ENCODE measurements at places on chromosomes 7 and 10.

- DNase-seq: no peak
Measured at GRCh38 chr10:93752761-93753160, 5.0 kb upstream of the LGI1 start.

- no peak for DNase-seq
Measured at GRCh38 chr10:11301571-11302111, 284.0 kb downstream of the CELF2 start.

GRCh38 chr7:55567571-55567970, 4.7 kb downstream of the VOPP1 start:
- no peak for DNase-seq

DNA sequence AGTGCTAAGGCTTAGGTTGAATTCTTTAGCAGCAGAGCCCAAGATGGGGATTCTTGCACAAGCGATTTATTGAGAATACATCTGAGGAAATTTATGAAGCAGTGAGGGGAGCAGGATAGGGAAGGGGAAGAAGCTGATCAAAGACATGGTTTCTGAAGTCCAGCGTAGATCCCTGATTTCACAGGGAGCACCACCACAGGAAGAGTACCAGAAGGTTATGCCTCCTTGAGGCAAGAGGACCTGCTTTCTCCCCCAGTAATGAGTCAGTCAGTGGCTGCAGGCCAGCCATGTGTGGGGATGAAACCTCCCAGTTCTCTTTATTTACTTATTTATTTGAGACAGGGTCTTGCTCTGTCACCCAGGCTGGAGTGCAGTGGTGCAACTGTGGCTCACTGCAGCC, 35.0 kb upstream of the CBLL1 start:
- no peak for DNase-seq

- no peak for DNase-seq
Measured at GRCh38 chr10:117921421-117921820, 125.3 kb downstream of the RAB11FIP2 start.

GRCh38 chr10:3042589-3042988, 24.8 kb upstream of the PFKP start:
- no peak for DNase-seq

- DNase-seq: no peak
Measured at GRCh38 chr7:29053105-29053872, 93.0 kb downstream of the CPVL start.

DNA sequence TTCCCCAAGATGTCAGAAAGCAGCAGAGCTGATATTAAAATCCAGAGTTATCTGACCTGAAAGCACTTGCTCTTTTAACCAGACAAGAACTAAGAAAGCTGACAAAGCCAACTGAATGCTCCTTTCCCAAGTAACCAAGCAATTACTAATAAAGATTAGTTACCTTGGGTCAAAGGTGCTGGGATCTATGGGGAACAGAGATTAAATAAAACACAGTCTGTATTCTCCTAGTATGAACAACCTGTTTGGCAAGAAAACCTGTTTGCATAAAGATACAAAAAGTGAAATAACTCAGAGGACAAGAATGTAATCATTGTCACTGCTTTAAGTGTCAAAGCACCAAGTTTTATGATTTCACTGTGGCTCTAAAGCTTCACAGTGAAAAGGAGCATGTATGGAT, 35.7 kb downstream of the ITPRID1 start:
- DNase-seq: no peak

DNA sequence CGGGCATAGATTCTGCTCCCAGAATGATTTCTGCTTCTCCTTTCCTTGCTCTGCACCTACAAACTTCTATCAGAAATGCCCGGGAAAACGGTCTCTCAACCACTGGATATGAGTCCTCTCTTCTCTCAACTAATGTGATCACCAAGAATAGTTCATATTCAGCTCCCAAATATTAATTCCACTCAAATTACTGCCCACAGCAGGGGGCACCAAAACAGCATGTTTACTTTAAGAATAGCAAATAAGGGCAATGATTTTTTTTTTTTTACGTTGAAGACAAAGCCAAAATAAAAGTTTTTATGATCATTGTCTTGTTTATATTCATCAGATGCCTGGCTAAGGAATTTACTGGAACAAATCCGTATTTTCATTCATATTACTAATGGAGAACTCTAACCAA, 94.9 kb upstream of the PRSS1 start:
- no peak for DNase-seq

GRCh38 chr7:158443014-158443687, 144.5 kb downstream of the PTPRN2 start:
- DNase-seq: no peak

DNA sequence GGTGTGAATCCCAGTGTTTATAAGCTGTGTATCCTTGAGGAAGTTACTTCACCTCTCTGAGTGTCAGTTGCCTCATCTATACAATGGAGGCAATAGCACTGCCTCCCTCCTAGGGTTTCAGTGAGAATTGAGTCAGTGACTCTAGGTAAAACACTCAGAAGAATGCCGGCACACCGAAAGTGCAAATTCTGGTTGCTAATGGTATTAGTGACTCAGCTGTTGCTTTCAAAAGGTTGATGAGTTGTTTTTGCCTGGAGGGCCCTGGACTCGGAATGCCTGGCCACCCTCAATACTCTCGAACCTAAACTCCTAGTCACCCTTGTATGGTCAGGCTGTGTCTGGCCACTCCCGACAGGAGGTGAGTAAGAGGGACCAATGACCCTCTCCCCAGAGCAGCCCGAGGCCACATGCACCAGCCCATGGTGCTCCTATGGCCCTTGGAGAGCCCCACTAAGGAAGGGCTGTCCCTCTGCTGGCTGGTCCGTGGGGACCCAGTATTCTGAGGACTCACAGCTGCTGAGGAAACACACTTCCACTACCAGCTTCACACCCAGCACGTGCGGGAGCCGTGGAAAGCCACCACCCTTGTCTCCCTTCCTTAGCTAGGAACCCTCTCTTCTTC, 60.2 kb downstream of the CALML3 start:
- no peak for DNase-seq

DNA sequence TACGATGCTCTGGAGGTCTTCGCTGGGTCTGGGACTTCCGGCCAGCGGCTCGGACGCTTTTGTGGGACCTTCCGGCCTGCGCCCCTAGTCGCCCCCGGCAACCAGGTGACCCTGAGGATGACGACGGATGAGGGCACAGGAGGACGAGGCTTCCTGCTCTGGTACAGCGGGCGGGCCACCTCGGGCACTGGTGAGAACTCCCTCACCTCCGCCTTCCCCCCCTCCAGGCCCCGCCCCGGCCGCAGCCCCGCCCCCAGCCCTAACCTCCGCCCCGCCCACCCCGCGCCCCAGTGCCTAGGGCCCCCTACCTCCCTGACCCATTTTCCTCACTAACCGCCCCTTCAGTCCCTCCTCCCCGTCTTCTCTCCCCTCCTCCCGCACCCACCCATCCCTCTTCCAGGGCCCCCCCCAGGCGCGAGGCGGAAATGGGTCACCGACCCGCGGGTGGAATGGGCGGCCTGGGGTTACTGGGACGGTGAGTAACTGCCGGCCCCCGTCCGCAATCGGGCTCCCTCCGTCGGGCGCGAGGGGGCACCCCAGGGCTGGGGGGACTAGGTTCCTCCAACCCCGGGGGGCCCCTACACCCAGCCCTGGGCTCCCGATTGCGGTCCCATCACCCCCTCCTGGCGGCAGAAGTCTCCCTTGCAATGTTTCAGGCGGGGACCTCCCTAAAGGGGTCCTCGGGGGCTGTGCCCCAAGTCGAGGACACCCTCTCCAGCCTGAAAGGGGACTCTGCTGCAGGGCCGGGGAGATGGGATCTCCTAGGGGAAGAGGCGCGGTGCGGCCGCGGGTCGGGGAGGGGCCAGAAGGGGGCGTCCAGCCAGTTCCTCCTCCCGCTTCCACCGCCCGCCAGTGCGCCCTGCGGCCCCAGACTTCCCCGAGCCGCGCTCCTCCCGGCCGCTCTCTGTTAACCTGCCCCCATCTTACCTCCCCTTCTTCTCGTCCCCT, 2.1 kb downstream of the PCOLCE start:
- peak; percentile 78 for DNase-seq

DNA sequence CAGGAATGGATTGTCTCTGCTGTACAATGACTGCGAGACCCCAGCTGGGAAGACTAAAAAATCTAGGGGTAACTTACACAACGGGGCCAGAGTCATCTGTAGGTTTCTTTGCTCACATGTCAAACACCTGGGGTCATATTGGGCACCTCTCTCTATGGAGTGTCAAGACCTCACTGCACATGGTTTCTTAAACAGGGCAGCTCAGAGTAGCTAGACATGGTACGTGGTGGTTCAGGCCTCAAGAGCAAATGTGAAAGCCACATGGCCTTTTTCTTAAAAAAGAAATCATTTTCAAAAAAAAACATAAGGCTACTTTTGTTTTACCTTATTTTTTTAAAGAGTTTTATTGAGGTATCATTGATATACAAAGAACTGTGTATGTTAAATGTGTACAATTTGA, 162.2 kb upstream of the ITGB1 start:
- no peak for DNase-seq

DNA sequence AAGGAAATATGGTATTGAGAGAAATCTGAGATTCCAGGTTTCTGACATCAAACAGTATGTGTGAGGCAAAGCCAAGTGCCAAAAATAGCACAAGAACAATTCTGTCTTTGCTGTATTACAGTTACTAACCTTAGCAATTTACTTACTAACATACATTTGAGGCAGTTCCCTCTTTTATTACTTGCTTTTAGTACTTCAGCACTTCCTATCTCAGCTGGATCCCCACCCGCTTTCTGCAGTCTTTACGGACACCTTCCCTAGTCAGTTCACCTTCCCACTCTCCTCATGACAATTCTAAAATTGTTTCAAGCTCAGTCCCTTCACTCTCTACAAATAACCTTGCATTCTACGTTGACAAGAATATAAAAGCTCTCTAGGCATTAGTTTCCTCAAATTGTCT, 79.2 kb downstream of the ELAPOR2 start:
- DNase-seq: no peak

DNA sequence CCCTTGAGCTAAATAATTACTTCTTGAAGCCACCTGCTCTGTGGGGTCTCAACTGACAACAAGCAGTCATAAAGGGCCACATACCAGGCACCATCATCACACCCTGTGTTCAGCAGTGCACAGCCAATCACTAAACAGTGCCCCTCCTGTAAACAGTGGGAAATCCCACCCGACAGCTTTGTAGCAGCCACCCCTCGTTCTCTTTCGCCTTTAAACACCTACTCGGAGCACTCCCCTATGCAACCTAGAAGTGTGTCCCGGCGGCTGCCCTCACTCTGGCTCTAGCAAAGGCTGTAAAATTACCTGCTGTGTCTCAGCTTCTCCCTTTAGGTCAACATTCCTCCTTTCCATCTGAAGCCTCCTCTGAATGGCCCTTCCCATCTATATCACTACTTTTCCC, 111.9 kb downstream of the TCERG1L start:
- no peak for DNase-seq

GRCh38 chr10:129677377-129677927, 210.4 kb downstream of the MGMT start:
- DNase-seq: no peak

DNA sequence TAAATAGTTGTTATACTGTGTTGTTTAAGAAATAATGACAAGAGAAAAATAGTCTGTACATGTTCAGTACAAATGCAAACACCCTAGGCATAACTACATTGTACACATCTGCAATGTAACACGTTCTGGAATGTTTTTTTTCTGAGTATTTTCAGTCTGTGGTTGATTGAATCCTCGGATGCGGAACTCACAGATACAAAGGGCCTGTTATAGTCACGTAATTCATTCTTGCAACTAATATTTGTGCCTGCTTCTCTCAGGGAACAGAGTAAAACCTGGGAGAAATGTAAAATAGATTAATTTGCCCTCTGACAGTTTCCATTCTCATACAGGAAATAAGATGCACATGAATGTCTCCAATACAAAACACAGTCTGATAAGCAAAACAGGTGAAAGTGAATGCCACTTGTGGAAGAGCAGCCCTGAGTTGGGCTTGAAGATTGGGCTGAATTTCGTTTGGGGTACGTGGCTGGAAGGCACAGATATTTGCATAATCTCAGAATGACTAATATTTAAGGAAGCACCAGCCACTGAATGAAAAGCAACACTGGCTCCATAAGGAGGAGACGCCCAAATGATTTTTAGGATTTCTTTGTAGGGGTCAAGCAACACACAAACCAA, 19.1 kb downstream of the DENND2A start:
- DNase-seq: no peak

DNA sequence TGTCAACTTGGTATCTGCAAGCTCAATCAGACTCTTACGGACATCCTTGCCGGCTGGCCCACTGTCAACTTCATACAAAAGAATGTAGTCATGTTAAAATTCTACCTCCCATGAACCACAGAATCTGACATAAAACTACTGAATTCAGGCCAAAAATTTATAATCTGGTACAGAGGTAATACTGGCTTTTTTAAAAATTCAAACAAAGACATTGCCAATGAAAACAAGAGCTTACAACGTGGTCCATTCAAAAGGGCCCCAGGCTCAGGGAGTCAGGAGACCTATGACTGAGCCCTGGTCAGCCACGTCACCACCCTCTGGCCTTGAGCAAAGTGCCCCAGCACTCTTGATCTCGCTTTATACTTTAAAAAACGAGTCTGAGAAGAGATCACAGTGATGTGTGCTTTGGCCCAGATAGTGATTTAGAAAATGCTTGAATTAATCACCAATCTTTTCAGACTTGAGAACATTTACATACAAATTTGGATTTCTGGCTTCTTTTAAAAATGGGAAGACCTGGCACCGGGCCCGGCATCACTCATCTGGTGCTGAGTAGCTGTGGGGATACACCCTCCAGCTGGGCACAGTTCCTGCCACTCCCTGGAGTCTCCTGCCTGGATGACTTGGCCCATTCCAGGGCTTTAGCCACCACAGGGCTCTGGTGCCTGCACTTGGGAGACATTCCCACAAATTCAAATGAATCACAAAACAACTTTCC, 94.1 kb downstream of the PIP4K2A start:
- no peak for DNase-seq

Measured in CD4-positive, alpha-beta T cell treated with Interferon gamma for 1 hour (primary cell).